T-helper 1 cell treated with Interleukin-12 subunit alpha and Interleukin-12 subunit beta and Interleukin-4 antibody, amounts not matched to agents 30 ng/mL and 1 ng/mL, for 36 hours (primary cell): ENCODE measurements at places on chromosomes 7 and 10. TPM values are rescaled to one million over a fixed set of nuclear protein-coding genes. Genes with fewer than 3 reads are reported as not detected.

The GJD4 gene
- total RNA-seq, result not detected in 2 replicates

The GBX1 gene
- total RNA-seq, result not detected in 2 replicates

The OR2A7 gene
- 3.5 and 3.9 TPM in 2 replicates for total RNA-seq

The CUBN gene
- 0.39 and 1.4 TPM in 2 replicates for total RNA-seq

The PDSS1 gene
- total RNA-seq, result 16.7 and 18.1 TPM in 2 replicates

The ZPBP gene
- not detected in 2 replicates for total RNA-seq

The ANK3 gene
- 85.3 and 85.8 TPM in 2 replicates for total RNA-seq

The MMP21 gene
- 0.24 and 0.27 TPM in 2 replicates for total RNA-seq

The DGKB gene
- total RNA-seq, result not detected in 2 replicates

The CASP7 gene
- 44.9 and 49.1 TPM in 2 replicates for total RNA-seq

The HKDC1 gene
- total RNA-seq, result 3.0 and 3.7 TPM in 2 replicates

The PLXNA4 gene
- total RNA-seq, result 5.9 and 7.8 TPM in 2 replicates

The LBX1 gene
- total RNA-seq, result not detected in 2 replicates
